ENCODE measurements at places on chromosomes 5 and 9.

- peak; percentile 83 for DNase-seq
Observed at GRCh38 chr9:89984214-89984613, 379.4 kb downstream of the GADD45G start.

DNA sequence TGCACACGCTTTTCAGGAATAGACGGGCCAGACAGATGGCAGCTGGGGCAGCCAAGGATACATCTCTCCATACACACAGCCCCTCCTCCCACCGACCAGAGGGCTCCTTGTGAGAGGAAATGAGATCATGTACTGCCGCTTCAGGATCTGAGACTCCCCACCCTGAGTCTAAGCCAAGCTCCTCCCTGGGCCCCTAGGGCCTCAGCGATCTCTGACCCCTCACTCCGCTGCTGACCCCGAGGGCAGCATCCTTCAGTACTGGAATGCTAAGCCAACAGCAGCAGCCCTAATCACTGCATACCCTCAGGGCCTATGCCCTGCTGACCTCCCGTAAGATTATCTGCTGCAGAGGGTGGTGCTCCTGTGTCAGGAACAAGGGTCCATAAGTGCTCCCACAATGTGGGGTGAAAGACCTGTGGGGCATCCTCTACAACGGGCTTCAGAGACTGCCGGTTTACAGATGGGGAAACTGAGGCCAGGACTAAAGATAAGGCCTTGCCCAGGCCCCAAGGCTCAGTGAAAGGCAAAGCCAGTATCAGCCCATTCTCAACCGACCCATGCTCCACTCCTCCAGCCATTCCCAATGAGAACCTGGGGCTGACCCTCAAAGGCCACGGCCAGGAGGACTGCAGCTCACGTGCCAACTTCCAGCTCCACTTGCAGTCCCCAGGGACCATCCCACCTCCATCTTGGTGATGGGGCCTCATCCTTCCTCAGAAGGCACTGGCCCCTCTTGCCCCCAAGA, 37.5 kb downstream of the BICD2 start:
- no peak for DNase-seq

DNA sequence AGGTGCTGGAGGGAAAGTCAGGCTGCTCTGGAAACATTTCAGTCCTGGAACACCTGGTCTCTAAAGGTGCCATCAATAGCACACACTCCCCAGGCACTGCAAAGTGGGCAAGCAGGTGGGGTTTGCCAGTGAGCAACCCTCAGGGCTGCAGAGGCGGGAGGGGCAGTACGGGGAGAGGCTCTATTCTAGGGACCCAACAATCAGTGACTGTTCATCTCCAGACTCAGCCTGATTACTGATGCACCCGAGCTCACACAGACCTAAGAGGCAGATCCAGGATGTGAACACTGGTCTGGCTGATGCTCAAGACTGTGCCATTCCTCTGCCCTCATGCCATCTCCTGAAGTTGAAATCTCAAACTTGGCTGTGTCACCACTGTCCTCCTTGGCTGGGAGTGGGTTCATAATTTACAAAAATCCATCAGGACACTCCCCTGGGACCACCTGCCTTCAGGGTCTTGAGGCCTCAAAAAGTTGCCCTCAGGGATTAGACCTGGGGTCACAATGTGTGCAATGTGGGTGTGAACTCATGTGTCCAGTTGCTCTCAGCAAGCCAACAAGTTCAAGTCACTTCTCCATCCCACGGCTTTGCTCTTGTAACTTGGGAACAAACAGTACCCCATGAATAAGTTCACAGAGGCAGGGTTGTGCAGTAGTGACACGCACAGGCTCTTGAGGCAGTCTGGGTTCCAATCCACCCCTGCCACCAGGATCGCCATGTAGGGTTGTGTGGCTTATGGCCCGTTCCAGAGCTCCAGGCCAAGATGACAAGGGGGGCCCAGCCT, 19.9 kb upstream of the KCNMB1 start:
- no peak for DNase-seq

- no peak for DNase-seq
Observed at GRCh38 chr9:123727332-123727731, 202.6 kb downstream of the DENND1A start.

GRCh38 chr9:81150016-81150625, 539.2 kb downstream of the TLE1 start:
- no peak for DNase-seq

GRCh38 chr5:176382721-176383120, 5.7 kb downstream of the NOP16 start:
- no peak for DNase-seq

DNA sequence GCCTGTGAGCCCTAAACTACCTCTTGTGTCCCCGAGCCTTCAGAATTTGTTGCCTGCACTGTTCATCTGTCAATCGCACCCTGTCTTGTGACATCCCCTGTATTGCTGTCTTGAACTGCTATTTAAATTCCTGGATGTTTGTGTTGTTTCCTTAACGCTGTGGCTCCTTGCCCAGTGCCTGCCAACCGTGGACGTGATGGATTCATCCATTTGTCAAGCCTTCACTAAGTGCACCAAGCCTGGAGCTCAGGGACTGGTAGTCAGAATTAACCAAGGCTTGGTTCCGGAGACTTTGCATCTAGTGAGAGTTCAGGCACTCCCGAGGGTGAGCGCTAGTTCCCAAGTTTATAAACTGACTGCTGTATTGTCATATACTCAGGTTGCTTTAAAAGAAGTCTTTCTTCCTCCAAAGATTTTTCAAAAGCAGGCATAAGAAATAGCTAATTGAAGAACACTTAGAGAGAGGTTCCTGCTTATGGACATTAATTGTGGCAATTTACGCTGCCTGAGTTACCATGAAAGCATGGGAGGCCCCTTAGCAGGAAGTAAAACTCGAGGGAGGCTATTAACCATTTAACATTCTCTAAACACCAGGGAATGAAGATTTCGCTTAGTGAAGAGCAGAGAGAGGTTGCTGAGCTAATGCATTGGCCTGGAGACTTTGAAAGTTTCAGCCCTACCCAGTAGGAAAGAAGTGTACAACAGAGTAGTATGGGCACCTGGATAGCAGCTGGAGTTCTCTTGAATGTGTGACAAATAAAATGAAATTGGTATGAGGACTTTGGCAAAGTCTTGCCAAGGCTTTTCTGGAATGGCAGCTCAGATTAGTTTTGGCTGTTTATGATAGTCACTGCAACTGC, 29.0 kb downstream of the RGS3 start:
- DNase-seq: peak; percentile 43

GRCh38 chr9:18728642-18729041, 254.7 kb downstream of the ADAMTSL1 start:
- no peak for DNase-seq

GRCh38 chr9:95250462-95251221, 66.9 kb downstream of the FANCC start:
- no peak for DNase-seq

- no peak for DNase-seq
Observed at GRCh38 chr9:115551396-115551795, 433.4 kb upstream of the TNC start.
